Lower leg skin (tissue), 4 donors: ENCODE measurements at places on chromosomes 16 and 17.

DNA sequence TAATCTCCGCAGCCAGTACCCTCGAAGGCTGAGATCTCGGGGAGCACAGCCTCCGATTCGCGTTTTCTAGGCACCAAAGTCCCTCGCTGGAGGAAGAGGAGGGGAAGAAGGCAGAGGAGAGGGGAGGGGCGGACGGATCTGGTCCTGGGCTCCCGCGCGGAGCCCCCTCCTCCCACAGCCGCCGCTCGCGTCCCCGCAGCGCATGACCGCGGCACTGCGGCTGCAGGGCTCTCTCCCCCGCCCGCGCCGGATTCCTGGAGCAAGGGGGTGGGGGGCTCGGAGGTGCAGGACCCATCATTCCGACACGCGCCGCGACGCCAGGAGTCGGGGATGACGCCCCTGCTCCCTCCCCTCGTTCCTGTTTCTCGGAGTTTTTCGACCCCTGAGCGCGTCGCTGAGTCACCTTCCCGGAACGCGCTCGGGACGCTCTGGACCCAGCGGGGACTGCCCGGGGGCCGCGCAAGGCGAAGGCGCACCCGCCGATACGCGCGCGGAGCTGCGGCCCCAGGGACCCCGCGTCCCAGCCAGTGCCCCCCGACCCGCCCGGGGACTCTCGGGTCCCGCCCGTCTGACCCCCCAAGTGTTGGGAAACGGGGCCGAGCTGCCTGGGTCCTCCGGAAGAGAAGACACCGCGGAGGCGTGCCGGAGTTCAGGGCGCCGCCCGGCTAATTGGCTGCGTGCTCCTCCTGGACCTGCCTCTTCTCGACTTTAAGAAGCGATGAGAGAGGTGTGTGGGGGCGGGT lies 1.4 kb upstream of the SPHK1 start:
- DNase-seq = peak; percentile 47

DNA sequence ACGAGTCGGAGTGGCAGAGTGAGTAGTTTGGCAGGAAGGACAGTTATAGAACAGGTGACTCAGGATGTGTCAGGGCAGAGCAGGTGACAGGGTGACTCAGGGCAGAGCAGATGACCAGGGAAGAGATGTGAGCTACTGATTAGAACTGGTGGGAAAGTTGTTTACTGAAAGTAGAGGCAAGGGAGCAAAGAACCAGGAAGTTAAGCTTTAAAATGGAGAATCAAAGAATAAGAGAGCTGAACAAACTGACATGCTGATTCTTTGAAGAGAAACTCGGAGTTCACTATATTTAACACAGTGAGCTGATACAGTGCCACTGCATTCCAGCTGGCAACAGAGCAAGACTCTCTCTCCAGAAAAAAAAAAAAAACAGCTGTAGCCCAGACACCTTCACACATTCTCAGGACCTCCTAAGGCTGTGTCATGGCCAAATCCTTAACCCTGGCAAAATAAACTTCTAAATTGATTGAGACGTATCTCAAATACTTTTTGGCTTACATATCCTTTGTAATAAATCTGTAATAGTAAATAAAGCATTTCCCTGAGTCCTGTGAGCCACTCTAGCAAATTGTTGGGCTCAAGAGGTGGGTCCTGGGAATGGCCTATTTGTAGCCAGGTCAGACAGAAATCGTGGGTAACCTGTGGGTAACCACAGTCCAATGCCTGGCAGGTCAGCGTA lies 12.3 kb upstream of the UBE2I start:
- no peak for DNase-seq

DNA sequence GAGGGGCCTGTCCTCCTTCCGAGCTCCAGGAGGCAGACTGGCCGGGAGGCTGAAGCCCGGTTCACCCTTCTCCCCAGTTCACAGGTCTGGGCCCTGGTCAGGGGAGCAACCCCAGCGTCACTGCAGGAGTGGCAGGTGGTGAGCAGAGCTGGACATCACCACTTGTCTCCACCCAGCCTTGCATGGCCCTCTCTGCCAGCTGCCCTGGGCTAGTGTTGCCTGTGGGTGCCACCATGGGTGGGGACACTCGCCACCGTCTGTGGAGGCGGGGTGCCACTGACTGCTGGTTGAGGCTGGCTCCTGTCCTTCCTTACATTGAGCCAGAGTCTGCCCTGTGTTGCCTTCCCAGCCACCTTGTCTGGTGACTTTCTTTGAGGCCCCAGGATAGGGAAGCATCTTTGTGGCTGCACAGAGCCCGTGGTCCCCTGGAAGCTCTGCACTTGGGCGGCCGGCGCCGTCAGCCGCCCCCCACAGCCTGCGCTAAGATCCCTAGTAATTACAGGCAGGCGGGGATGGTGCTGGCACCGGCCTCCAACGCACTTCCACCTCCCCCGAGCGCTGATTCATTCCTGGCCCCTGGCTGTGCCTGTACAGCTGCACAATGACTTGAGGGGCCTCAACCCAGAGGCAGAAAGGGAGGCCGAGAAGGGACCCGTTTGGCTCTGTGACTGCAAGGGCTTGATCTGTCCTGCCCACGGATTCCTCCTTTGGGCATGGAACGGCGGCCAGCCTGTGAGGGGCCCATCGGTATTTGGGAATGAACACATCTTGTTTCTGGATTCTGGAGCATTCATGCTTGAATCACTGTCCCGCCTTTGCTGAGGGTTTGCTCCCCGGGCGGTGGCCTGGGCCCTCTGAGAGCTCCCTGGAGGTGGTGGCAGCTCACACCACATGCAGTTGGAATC lies 5.2 kb downstream of the BAIAP2 start:
- DNase-seq = no peak

DNA sequence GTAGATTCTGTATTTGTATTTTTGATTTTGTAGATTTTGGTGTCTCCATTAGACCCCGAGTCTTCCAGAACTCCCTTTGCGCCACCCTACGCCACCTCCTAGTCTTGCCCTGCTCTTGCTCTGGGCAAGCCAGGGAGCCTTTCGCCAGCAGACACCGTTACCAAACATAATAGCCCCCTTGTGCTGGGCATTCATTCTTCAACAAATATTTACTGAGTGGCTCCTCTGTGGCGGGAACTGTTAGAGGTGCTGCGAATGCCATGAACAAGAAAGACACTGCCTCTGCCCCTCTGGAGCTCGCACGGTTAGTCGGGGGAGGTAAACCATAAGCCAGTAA lies 841 bp upstream of the GPT2 start:
- DNase-seq = no peak

DNA sequence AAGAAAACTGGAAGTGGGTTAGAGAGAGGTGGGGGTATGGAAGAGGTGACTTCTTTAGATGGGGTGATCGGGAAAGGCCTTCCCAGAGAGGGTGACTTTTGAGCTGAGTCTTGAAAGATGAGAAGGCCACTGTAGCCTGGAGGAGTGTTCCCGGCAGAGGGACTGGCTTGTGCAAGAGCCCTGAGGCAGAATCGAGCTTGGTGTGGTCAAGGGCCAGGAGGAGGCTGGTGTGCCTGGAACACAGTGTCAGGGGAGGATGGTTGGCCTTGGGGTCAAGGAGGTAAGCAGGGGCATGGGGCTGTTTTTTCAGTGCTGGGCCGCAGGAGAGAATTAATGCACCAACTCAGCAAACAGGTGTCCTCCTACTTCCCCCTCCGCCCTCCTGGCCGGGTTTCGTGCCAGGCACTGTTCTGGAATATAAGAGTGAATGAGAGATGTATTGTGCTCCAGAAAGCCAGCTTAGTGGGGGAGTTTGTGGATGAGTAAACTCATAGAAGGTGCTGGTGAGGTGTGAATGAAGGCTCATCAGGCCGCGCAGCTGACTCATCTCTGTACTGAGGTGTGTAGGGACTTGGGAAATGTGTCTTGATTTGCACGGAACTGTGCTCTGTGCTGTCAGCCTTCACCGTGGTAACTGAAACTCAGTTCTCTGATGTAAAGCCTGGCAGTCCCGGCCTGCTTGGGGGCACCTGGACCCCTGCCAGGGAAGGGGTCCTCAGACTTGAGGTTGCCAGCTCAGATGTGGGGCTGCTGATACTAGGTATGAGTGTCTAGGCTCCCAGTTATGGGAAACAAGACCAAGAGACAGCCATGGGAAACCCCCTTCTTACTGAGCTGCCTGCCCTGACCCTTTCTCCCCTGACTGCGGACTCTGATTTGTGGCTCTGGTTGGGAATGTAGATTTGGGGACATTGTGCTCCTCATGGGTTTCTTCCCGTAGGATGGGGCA lies 15.3 kb downstream of the KSR1 start:
- DNase-seq = no peak

GRCh38 chr17:30421592-30421991 lies 42.9 kb downstream of the CPD start:
- no peak for DNase-seq

GRCh38 chr16:66427871-66428681 lies 981 bp downstream of the BEAN1 start:
- peak; percentile 80 for DNase-seq

GRCh38 chr16:75044800-75045361 lies 46.1 kb downstream of the ZNRF1 start:
- DNase-seq = peak; percentile 31

DNA sequence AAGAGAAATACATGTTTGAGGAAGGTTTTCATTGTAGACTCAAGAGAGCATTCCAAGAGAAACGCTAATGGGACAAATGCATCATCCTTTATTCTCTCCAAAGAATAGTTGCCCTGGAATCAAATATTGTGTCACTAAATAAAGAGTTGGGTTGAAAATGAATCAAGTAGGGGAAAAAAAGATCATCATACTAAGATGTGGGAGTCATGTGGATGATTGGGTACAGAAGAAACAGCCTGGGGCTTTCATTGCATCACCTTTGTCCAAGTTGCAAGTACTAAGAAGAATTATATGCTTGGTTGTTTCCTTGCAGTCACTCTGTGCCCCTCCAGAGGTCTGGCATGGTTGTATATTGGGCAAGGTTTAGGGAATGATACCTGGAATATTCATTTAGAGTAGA lies 658.9 kb downstream of the TOX3 start:
- DNase-seq = no peak

DNA sequence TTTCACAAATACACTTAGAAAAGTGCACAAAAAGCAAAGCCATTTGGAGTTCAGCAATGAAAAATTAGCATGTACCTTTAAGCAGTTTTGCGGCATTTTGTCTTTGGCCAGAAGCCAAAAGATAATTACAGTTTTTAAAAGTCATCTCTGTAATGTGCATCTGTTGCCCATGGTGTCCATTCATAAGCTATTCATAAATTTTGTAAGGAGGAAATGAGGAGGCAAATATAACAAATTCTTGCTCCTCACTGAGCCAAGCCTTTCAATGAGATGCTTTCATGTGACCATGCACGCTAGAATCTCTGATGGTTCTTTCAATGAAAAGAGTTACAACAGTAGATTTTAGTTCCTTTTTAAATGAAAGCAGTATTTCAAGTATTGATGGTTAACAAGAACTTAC lies 247.1 kb upstream of the MON1B start:
- DNase-seq = no peak

GRCh38 chr17:11880714-11881113 lies 116.6 kb downstream of the ZNF18 start:
- no peak for DNase-seq

GRCh38 chr16:55447231-55447630 lies 31.8 kb upstream of the MMP2 start:
- DNase-seq = no peak

- DNase-seq = no peak
Measured at GRCh38 chr16:19515757-19516156, 6.1 kb downstream of the GDE1 start.

DNA sequence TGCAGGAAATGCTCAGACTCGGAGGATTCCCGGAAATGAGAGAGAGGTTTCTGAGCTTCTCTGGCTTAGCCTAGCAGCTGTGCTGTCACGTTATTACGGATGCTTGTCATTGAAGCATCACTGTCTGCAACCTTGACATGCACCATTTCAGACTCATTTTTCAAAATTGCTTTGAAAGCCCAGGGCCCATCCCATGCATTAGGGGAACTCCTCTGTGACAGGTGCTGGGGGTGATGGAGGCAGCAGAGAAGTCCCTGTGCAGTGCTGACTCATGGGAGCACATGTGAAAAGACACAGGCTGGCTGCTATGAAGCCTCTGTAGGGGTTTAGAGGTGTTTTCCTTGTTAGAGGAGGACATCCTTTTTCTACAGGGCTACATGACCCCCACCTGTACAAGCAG lies 214.0 kb upstream of the MPHOSPH6 start:
- no peak for DNase-seq

GRCh38 chr17:69723741-69724140 lies 309.2 kb downstream of the MAP2K6 start:
- DNase-seq = no peak
